ENCODE measurements at places on chromosomes 5 and 9. TPM values are rescaled to one million over a fixed set of nuclear protein-coding genes. Genes with fewer than 3 reads are reported as not detected.

Gene PRUNE2
- 2.9 TPM for total RNA-seq

Gene SPATA31D4
- not detected for total RNA-seq

Gene GRXCR2
- 1.1 TPM for total RNA-seq

Gene PCDHA1
- not detected for total RNA-seq

Gene SLC34A3
- total RNA-seq = not detected

Gene CCDC192
- total RNA-seq = not detected

Gene FOXI1
- total RNA-seq = not detected

Gene PDGFRB
- 28.3 TPM for total RNA-seq

GRCh38 chr9:22160221-22160620, 151.1 kb upstream of the CDKN2B start:
- H3K27ac ChIP-seq = no peak overlapping the region
- no peaks in the 10 kb centered on the region for H3K27me3 ChIP-seq

- no peak overlapping the region for H3K4me3 ChIP-seq
- no peaks in the 10 kb centered on the region for H3K27me3 ChIP-seq
- H3K36me3 ChIP-seq = no peaks in the 10 kb centered on the region
- no peak overlapping the region for H3K27ac ChIP-seq
- no peaks in the 10 kb centered on the region for H3K4me1 ChIP-seq
Observed at GRCh38 chr9:89149726-89150125, 28.9 kb downstream of the SHC3 start.

- H3K4me1 ChIP-seq = peaks cover 15% of the 10 kb centered on the region
- H3K4me3 ChIP-seq = no peak overlapping the region
- no peaks in the 10 kb centered on the region for H3K27me3 ChIP-seq
Observed at GRCh38 chr9:88954066-88954465, 37.2 kb upstream of the S1PR3 start.

GRCh38 chr5:83964271-83964670, 243.6 kb upstream of the HAPLN1 start:
- no peak overlapping the region for H3K4me3 ChIP-seq
- H3K4me1 ChIP-seq = no peaks in the 10 kb centered on the region
- no peak overlapping the region for H3K27ac ChIP-seq
- DNase-seq = no peak
- H3K36me3 ChIP-seq = no peaks in the 10 kb centered on the region
- H3K27me3 ChIP-seq = no peaks in the 10 kb centered on the region

- no peak for DNase-seq
- no peaks in the 10 kb centered on the region for H3K4me1 ChIP-seq
Observed at GRCh38 chr5:96730586-96730985, 68.4 kb downstream of the CAST start.

DNA sequence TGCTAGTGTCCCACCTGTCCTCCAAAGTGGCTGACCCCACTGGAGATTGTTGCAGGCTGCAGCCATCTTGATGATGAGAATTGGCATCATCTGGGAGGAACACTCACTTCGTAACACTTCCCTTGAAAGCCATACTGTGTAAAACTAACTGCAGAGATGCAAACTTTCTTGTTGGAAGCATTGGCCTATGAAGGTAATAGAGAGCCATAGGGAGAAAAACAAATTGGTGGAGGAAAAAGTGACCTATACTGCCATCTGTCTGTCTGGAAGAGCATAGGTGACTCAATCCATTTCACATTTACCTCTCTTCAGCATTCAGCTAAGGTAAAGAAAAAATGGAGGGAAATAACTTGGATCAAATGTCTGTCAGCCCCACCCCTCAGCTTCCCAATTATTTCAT, 473.4 kb downstream of the NTRK2 start:
- H3K4me3 ChIP-seq = no peak overlapping the region
- no peaks in the 10 kb centered on the region for H3K4me1 ChIP-seq
- no peaks in the 10 kb centered on the region for H3K36me3 ChIP-seq
- H3K27me3 ChIP-seq = no peaks in the 10 kb centered on the region
- H3K27ac ChIP-seq = no peak overlapping the region

DNA sequence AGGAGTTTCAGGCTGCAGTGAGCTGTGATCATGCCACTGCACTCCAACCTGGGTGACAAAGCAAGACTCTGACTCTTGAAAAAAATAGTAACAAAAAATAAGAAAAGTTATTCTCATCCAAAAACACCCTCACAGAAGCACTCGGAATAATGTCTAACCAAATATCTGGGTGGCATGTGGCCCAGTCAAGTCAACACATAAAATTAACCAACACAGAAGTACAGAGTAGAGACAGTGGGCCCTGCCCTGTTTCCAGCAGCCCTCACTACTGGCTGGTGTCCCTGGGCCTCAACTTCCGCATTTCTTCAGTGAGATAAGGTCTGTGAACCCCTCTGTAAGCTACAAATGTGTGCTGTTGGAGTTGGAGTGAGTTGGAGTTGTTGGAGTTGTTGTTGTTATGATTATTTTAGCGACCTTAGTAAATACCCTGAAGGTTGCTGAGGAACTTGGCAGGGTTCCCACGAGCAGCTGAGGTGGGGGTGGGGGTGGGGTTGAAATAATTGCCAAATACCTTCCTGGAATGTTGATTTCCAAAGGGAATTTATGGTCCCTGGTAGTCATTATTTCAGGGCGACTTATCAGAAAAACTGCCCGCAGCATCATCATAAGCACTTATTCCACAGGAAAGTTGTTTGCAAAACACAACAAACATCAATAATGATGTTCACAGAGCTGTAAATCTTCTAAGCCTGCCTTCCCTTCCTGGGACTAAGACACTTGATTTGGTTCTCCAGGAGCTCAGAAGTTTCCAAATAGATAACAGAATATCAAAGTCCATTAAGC, 30.2 kb downstream of the C5orf15 start:
- no peak overlapping the region for H3K4me3 ChIP-seq
- H3K4me1 ChIP-seq = peaks cover 14% of the 10 kb centered on the region
- H3K27me3 ChIP-seq = no peaks in the 10 kb centered on the region
- no peak for DNase-seq
- H3K27ac ChIP-seq = no peak overlapping the region
- no peaks in the 10 kb centered on the region for H3K36me3 ChIP-seq

GRCh38 chr5:72651109-72651508, 143.9 kb upstream of the ZNF366 start:
- H3K27ac ChIP-seq = no peak overlapping the region
- H3K36me3 ChIP-seq = no peaks in the 10 kb centered on the region
- H3K4me3 ChIP-seq = no peak overlapping the region
- no peaks in the 10 kb centered on the region for H3K27me3 ChIP-seq
- no peak for DNase-seq
- no peaks in the 10 kb centered on the region for H3K4me1 ChIP-seq

DNA sequence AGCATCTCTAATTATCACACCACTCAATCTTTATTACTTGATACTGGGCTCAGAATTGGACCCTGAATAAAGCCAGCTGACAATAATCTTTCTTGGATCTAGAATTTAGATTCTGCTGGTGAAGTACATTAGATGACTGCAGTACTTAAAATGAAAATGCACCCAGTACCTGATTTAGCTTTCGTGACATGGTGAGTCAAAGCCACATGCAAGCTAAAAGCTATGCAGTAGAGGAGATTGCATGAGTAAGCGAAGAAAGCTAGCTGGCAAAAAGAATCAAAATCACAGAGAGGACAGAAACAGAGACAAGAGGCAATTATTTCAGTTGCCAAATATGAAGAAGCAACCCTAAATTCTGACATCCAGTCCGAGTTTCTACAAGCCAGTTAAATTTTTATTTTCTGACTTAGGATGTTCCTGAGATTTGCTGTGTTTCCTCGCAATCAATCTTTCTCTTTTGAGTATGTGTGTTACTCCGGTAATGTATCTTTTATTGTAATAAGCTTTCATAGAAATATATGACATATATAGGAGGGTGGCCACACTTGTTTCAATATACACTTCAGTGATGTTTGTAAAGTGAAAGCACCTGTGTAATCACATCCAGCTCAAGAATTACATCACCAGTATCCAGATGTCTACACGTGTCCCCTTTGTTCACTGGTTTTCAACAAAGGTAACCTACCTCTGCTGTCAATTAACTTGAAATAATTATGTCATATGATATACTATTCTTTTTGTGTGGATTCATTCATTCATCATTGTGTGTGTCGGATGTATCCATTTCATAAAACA, 101.7 kb downstream of the CDH18 start:
- H3K4me3 ChIP-seq = no peak overlapping the region
- no peak overlapping the region for H3K27ac ChIP-seq
- no peaks in the 10 kb centered on the region for H3K27me3 ChIP-seq
- DNase-seq = no peak

GRCh38 chr5:174789596-174789995, 65.2 kb downstream of the MSX2 start:
- no peak for DNase-seq
- H3K36me3 ChIP-seq = no peaks in the 10 kb centered on the region
- H3K27me3 ChIP-seq = peaks cover 15% of the 10 kb centered on the region
- H3K4me1 ChIP-seq = no peaks in the 10 kb centered on the region
- H3K27ac ChIP-seq = no peak overlapping the region

DNA sequence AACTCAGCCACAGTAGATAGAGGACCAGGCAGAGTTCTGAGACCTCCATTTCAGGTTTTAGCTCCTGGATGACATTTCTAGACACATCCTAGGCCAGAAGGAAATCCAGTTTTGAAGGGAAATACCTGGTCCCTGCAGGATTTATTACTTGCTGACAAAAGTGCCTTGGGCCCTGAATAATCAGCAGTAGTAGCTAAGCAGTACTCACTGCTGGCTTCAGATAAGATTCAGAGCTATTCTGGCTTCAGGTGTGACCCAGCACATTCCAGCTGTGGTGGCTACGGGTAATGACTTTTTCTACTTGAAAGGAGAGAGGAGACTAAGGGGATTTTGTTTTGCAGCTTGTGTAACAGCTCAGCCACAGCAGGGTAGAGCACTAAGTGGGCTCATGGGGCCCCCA, 34.0 kb downstream of the NDUFAF2 start:
- no peak overlapping the region for H3K4me3 ChIP-seq
- DNase-seq = no peak
- H3K27me3 ChIP-seq = no peaks in the 10 kb centered on the region
- H3K36me3 ChIP-seq = no peaks in the 10 kb centered on the region

DNA sequence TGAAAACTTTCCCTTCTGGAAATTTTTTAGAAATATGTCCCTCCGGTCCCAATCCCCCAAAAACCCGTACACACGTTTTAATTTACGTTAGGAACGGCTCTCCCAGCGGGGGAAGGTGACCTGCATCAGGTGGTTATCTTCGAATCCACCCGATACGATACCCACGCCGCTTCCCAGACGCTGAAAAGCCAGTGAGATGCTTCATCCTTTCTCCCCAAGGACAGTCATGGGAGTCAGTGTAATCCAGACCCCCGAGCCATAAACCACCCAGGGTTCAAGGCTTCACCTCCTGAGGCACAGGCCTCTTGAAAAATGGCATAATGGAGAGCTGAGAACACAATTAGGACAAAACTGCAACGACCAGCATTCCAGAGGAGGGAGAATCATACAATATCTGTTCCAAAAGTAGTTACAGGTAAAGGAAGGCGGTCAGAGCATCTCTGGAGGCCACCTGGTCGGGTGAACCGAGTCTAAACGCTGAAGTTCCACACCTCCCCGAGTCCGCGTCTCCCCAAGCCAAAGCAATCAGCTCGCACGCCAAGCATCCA, 857 bp downstream of the FAM169A start:
- peak overlapping the region; percentile 51 for H3K4me3 ChIP-seq
- H3K36me3 ChIP-seq = no peaks in the 10 kb centered on the region
- H3K4me1 ChIP-seq = no peaks in the 10 kb centered on the region
- DNase-seq = no peak
- H3K27me3 ChIP-seq = no peaks in the 10 kb centered on the region

- H3K27ac ChIP-seq = no peak overlapping the region
- no peaks in the 10 kb centered on the region for H3K4me1 ChIP-seq
- H3K4me3 ChIP-seq = no peak overlapping the region
- DNase-seq = no peak
Observed at GRCh38 chr5:14123974-14124482, 19.1 kb upstream of the TRIO start.

GRCh38 chr9:89234205-89235067, 55.8 kb upstream of the SHC3 start:
- no peak overlapping the region for H3K27ac ChIP-seq
- DNase-seq = no peak
- H3K4me1 ChIP-seq = no peaks in the 10 kb centered on the region
- H3K27me3 ChIP-seq = peaks cover 8% of the 10 kb centered on the region
- no peaks in the 10 kb centered on the region for H3K36me3 ChIP-seq

GRCh38 chr5:107363768-107364167, 307.0 kb downstream of the EFNA5 start:
- H3K36me3 ChIP-seq = no peaks in the 10 kb centered on the region
- H3K4me3 ChIP-seq = no peak overlapping the region
- no peak for DNase-seq
- H3K27me3 ChIP-seq = no peaks in the 10 kb centered on the region
- no peaks in the 10 kb centered on the region for H3K4me1 ChIP-seq

DNA sequence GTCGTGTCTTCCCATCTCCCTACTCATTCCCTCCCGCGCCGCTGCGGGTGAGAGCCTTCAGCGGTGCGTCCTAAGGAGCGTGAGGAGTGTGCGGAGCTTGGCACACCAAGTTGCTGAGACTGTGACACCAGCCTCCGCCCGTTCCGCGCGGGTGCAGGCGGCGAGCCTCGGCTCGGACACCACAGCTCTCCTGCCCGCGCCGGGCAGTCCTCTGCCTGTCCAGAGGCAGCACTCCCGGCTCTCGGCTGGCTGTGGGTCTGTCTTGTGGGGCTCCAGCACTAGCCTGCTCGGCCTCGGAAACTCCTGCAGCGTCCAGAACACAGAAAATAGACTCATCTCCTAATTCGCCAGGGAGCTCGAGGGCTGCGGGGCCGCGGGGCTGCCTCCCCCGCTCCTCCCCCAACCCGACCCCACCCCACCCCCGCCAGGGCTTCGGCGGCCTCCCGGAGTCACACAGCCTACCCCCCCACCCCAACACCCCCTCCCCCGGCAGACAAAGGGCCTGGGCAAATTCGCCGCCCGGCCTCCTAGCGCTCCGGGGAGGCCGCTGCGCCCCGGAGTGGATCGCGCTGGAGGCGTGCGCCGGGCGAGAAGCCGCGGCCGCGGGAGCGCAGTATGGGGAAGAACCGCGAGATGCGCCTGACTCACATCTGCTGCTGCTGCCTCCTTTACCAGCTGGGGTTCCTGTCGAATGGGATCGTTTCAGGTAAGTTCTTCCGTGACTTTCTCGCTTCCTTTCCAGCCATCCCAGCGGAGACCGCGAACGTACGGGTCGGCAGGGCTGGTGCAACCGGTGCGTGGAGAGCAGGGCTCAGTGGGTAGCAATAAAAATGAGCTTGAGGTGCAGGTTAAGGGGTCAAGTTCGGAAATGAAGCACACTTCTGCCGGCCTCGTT, at the start of gene ADAMTS19:
Gene ADAMTS19 (plus strand): TSS at position 522 of the 895 bp plus-strand sequence. CDS start 94 bp downstream, at position 616.
- peaks cover 6% of the 10 kb centered on the region for H3K4me1 ChIP-seq
- peaks cover 33% of the 10 kb centered on the region for H3K27me3 ChIP-seq
- H3K4me3 ChIP-seq = peak within 1 kb of the TSS; percentile 46
- DNase-seq = peak; percentile 12

DNA sequence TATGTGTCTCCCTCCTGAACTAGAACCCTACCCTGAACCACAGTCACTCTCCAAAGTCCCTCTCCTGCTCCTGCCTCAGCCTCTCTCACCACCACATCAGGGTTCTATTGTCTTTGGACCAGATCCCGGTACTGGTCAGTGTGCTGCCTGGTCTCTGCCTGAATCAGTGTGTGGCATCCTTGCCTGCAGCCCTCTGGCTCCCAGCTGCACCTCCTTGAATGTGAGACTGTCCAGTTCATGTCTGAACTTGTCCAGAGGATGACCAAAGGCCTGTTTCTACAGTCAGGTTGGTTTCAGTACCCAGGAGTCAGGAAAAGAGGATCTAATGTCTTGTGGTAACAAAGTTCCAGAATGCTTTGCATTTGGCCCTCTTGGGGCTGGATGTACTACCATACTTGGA, 76.8 kb upstream of the RANBP3L start:
- H3K4me1 ChIP-seq = no peaks in the 10 kb centered on the region
- H3K36me3 ChIP-seq = no peaks in the 10 kb centered on the region
- DNase-seq = no peak
- no peaks in the 10 kb centered on the region for H3K27me3 ChIP-seq
- no peak overlapping the region for H3K27ac ChIP-seq
- no peak overlapping the region for H3K4me3 ChIP-seq

Measured in heart left ventricle (tissue), 16 donors.